T-helper 2 cell treated with Interferon-gamma antibody and Interleukin-4, amounts not matched to agents 100 ng/mL and 5 ng/mL, for 36 hours (primary cell): ENCODE measurements at places on chromosomes 2 and 18. TPM values are rescaled to one million over a fixed set of nuclear protein-coding genes. Genes with fewer than 3 reads are reported as not detected.

The PLCL1 gene
- 2.2 and 2.5 TPM in 2 replicates for total RNA-seq

The SPRED2 gene
- 6.5 and 7.7 TPM in 2 replicates for total RNA-seq

The DYNC2LI1 gene
- 5.9 and 7.4 TPM in 2 replicates for total RNA-seq

The ACOXL gene
- 2.5 and 2.8 TPM in 2 replicates for total RNA-seq

The TTN gene
- total RNA-seq = 12.4 and 13.9 TPM in 2 replicates

The REEP1 gene
- 0.45 and 0.57 TPM in 2 replicates for total RNA-seq

The CD28 gene
- total RNA-seq = 117 and 126 TPM in 2 replicates
